ENCODE measurements at places on chromosomes 13 and 19.
A peak's percentile ranks its signal among the peaks of the same experiment; 100 is the strongest.

DNA sequence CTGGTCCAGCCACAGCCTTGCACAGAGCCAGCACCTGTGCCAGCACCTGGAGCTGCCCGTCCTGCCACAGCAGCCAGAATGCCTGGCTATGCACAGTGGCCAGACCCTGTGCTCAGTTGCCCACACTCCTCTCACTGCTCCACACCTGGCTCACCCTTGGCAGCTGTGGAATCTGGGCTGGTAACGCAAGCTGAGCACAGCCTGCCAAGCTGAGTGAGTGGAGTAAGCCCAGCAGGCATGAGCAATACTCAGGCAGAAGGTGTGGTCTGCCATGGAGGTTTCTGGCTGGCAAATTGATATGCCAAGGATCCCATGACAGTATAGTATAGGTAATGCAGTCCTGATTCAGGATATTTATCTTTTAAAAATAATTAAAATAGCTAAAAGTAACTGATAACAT is 122.2 kb downstream of the PCDH9 start:
- no peaks in the 10 kb centered on the region for H3K27me3 ChIP-seq
- H3K4me1 ChIP-seq: peaks cover 9% of the 10 kb centered on the region
- H3K4me3 ChIP-seq: no peak overlapping the region
- H3K27ac ChIP-seq: no peak overlapping the region

DNA sequence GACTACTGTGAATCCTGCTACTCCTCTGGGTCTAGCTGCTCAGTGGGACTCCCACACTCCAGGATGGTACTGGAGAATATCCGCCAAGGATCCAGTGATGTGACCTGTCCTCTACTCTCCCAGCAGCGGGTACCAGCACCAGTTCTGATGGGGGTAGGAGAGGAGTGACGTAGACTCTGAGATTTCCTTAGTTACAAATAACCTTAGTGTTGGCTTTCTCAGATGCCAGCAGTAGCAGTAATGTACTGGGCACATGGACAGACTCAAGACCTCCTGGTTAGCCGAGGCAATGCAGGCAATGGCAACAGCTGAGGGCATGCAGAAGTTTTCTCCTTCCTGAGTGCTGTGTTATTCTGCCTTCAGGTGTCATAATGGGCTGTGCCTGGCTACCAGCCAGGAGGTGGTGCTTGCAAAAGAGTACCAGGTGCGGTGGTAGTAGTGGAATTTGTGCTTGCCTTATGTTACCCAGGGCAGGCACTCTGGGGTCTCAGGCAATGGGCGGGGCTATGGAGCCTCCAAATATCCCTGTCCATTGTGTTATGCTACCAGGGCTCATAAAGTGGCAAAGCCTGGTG is 105.3 kb upstream of the KLF5 start:
- no peaks in the 10 kb centered on the region for H3K27me3 ChIP-seq
- no peaks in the 10 kb centered on the region for H3K4me1 ChIP-seq
- no peak overlapping the region for H3K27ac ChIP-seq
- H3K36me3 ChIP-seq: peaks cover 12% of the 10 kb centered on the region
- no peak overlapping the region for H3K4me3 ChIP-seq

GRCh38 chr13:110225609-110226574 is 81.1 kb downstream of the COL4A1 start:
- peaks cover 5% of the 10 kb centered on the region for H3K4me1 ChIP-seq
- H3K36me3 ChIP-seq: no peaks in the 10 kb centered on the region
- no peak overlapping the region for H3K4me3 ChIP-seq
- H3K27me3 ChIP-seq: no peaks in the 10 kb centered on the region
- no peak overlapping the region for H3K27ac ChIP-seq

GRCh38 chr13:113787694-113788093 is 28.7 kb downstream of the TMEM255B start:
- no peak overlapping the region for H3K4me3 ChIP-seq
- DNase-seq: no peak
- H3K27ac ChIP-seq: no peak overlapping the region
- H3K36me3 ChIP-seq: no peaks in the 10 kb centered on the region
- H3K4me1 ChIP-seq: no peaks in the 10 kb centered on the region

DNA sequence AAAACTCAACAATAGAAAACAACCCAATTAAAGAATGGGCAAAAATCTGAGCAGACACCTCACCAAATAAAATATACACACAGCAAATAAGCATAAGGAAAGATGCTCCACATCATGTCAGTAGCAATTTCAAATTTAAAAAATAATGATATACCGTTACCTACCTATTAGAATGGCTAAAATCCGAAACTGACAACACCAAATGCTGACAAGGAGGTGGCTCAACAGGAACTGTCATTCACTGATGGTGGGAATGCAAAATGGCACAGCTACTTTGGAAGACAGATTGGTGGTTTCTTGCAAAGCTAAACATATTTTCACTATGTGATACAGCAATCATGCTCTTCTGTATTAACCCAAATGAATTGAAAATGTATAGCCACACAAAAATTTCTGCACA is 9.1 kb downstream of the CYP2A13 start:
- H3K4me3 ChIP-seq: no peak overlapping the region
- H3K36me3 ChIP-seq: no peaks in the 10 kb centered on the region
- peaks cover 55% of the 10 kb centered on the region for H3K27me3 ChIP-seq
- H3K27ac ChIP-seq: no peak overlapping the region
- no peak for DNase-seq

DNA sequence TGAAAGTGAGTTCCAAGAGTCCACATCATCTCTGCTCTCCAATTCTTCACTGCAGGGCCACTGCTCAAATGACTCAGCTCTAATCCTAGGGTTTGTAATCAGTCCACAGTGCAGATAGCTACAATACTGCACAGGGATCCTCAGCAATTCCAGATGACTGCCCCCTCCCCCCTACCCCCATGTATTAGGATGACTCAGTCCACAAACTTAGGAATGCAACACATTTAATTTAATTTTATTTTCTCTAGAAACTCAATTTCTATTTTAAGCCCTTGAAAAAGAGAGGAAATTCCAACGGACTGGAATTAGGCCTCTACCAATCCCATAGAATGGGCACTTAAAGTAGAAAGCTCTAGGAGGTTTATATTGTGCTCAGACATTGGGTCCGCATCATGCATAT is 173.8 kb upstream of the SOX21 start:
- no peak overlapping the region for H3K27ac ChIP-seq
- no peak for DNase-seq
- H3K4me1 ChIP-seq: no peaks in the 10 kb centered on the region
- H3K4me3 ChIP-seq: no peak overlapping the region
- no peaks in the 10 kb centered on the region for H3K36me3 ChIP-seq

- H3K4me3 ChIP-seq: no peak overlapping the region
- no peaks in the 10 kb centered on the region for H3K4me1 ChIP-seq
- no peak for DNase-seq
Observed at GRCh38 chr19:12230751-12231733, 63.6 kb downstream of the ZNF44 start.

DNA sequence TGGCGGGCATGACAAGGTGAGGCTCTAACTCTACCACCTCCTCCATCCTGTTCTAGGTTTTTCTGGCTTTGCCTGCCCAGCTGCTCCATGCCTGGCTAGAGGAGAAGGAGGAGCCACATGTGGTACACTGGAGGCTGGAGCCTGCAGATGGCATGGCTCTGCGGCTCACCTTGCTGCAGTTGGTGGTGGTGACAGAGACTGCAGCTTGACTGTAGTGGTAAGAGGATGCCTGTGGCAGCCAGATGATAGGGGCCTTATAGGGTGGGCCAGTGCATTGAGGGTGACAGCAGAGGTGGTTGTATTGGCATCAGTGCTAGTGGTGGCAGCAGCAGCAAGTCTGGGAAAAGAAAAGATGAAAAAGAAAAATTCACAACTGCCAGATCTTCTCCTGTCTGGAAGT is 146.2 kb downstream of the TNFRSF19 start:
- no peak overlapping the region for H3K27ac ChIP-seq
- H3K4me1 ChIP-seq: no peaks in the 10 kb centered on the region
- H3K36me3 ChIP-seq: no peaks in the 10 kb centered on the region
- H3K4me3 ChIP-seq: no peak overlapping the region

- peaks cover 7% of the 10 kb centered on the region for H3K4me1 ChIP-seq
- peaks cover 38% of the 10 kb centered on the region for H3K36me3 ChIP-seq
- peak overlapping the region; percentile 31 for H3K27ac ChIP-seq
- DNase-seq: no peak
Observed at GRCh38 chr19:47673426-47673825, 39.8 kb upstream of the EHD2 start.

DNA sequence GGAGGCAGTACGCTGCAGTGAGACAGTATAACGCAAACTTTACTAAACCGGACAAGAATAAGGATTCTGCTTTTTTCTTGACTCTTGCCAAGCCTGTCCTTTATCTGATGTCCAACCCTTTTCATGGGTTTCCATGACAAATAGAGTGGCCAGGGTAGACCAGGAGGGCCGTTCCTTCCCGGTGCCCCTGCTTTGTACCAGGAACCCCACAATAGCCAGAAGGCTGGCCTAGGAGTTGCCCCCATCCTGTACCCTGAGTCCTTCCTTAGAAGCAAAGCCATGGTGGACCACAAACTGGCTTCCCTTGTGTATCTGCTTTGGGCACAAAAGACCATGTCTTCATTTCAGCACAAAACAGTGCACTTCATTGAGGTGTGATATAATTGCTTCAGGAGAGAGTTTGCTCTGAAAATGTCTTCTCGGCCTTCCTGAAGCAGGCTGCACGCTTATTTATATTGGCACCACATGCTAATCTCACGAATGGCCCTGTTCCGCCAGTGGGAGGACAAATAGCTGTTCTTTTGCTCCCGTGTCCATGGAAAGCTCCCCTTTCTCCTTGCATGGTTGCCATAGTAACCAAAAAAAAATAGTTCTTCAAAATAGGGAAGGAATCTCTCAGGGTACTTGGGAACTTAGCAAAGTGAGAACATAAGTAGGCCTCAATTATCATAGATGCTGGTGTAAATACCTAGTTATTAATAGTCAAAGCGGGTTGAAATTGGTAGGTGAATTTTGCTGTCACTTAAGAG is 222.1 kb downstream of the ZIC5 start:
- DNase-seq: no peak
- no peak overlapping the region for H3K27ac ChIP-seq
- H3K4me1 ChIP-seq: no peaks in the 10 kb centered on the region
- no peaks in the 10 kb centered on the region for H3K36me3 ChIP-seq

GRCh38 chr13:50467156-50468110 is 376.1 kb downstream of the DLEU7 start:
- H3K27me3 ChIP-seq: no peaks in the 10 kb centered on the region
- no peaks in the 10 kb centered on the region for H3K36me3 ChIP-seq
- DNase-seq: no peak
- H3K27ac ChIP-seq: no peak overlapping the region
- H3K4me3 ChIP-seq: no peak overlapping the region
- no peaks in the 10 kb centered on the region for H3K4me1 ChIP-seq

- H3K4me3 ChIP-seq: no peak overlapping the region
- peaks cover 6% of the 10 kb centered on the region for H3K4me1 ChIP-seq
- no peaks in the 10 kb centered on the region for H3K36me3 ChIP-seq
- peak; percentile 54 for DNase-seq
- no peak overlapping the region for H3K27ac ChIP-seq
- peaks cover 14% of the 10 kb centered on the region for H3K27me3 ChIP-seq
Observed at GRCh38 chr13:95378603-95379002, 77.4 kb upstream of the ABCC4 start.

DNA sequence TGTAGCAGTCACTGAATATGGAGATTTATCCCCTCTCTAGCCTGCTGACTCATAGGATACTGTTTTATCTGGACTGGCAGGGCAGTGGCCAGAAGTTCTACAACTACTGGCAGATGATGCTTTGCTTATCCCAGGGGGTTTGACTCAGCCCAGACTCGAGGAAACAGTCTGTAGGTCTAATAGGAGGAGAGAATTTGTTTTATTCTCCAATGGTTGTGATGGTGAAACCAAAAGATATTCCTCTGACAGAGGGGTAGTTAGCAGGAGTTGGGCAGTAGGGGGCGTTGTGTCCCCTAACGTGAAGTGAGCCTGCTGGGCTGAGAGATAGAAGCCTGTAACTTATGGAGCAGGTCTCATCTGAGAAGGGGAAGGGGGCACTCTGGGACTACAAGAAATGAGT is 74.9 kb downstream of the WTIP start:
- H3K4me3 ChIP-seq: no peak overlapping the region
- no peaks in the 10 kb centered on the region for H3K36me3 ChIP-seq

- H3K27ac ChIP-seq: no peak overlapping the region
- peak; percentile 63 for DNase-seq
- H3K4me1 ChIP-seq: no peaks in the 10 kb centered on the region
- no peak overlapping the region for H3K4me3 ChIP-seq
Observed at GRCh38 chr13:82147526-82147925, 1734.7 kb downstream of the SLITRK1 start.

- H3K36me3 ChIP-seq: peaks cover 66% of the 10 kb centered on the region
- H3K27ac ChIP-seq: no peak overlapping the region
- no peak for DNase-seq
- H3K27me3 ChIP-seq: no peaks in the 10 kb centered on the region
- no peak overlapping the region for H3K4me3 ChIP-seq
- no peaks in the 10 kb centered on the region for H3K4me1 ChIP-seq
Observed at GRCh38 chr19:43847246-43847645, 20.1 kb downstream of the ZNF283 start.

DNA sequence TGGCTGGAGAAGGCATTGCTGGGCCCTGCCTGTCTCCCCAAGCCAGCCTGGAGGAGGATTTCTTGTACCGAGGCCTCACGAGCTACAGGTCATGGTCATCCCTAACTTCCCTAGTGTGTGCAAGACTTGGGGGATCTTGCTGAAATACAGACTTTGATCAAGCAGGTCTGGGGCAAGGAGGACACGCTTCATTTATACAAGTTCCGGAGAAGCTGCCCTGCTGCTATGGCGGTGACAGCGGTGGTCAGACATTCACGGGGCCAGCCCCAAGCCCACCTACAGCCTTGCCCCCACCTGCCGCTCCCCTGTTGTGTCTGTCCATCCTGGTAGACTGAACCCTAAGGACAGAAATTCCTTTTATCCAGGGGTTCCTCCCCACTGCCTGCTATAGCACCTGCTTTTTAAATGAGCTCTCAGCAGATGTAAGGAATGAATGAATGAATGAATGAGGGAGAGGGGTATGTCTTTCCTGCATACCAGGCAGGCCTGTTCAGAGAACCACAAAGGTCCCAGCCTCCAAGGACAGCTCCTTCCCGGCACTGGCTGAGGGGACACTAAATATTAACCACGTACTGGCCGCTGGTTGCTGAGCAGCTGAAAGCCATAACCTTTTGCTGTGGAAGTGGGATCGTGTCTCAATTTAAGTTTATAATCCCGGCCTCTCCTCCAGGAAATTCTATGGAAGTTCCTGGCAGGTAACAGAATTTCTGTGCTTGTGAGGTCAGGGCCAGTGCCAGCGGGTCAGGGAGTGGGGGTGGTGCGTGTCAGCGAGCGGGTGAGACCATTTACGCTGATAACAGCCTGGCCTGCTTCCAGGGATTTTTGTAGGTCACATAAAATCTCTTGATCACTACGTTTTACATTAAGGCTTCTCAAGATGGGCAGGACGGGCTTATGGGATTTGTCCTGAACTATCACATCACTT is 27.1 kb downstream of the TSSK6 start:
- H3K27ac ChIP-seq: peak overlapping the region; percentile 75
- no peak overlapping the region for H3K4me3 ChIP-seq
- no peaks in the 10 kb centered on the region for H3K27me3 ChIP-seq
- peaks cover 25% of the 10 kb centered on the region for H3K36me3 ChIP-seq
- DNase-seq: no peak

GRCh38 chr13:44649104-44649428 is 72.9 kb upstream of the TSC22D1 start:
- DNase-seq: no peak
- no peaks in the 10 kb centered on the region for H3K27me3 ChIP-seq
- no peaks in the 10 kb centered on the region for H3K36me3 ChIP-seq
- no peaks in the 10 kb centered on the region for H3K4me1 ChIP-seq

Data from MCF 10A (cell line).